ENCODE measurements at places on chromosomes 4 and X.

DNA sequence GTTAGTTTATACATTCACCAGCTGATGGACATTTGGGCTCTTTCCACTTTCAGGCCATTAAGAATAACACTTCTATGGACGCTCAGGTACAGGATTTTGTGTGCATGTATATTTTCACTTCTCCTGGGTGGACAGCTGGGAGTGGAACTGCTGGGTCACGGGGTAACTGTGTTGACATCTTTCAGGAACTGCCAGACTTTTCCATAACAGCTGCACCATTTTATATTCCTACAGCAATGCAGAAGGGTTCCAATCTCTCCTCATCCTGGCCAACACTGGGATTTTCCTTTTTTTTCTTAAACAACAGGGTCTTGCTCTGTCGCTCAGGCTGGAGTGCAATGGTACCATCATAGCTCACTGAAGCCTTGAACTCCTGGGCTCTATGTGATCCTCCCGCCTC is 11.9 kb downstream of the HAUS7 start:
- no peak for DNase-seq

DNA sequence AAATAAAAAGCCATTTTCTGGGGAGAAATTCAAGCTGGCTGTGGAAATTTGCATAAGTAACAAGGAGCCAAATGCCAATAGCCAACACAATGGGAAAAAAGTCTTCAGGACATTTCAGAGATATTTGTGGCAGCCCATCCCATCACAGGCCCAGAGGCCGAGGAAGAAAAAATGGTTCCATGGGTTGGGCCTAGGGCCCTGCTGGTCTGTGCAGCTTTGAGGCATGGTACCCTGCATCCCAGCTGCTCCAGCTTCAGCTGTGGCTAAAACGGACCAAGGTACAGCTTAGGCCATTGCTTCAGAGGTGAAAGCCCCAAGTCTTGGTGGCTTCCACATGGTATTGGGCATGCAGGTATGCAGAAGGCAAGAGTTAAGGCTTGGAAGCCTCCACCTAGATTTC is 14.2 kb upstream of the IL9R start:
- DNase-seq, result no peak

DNA sequence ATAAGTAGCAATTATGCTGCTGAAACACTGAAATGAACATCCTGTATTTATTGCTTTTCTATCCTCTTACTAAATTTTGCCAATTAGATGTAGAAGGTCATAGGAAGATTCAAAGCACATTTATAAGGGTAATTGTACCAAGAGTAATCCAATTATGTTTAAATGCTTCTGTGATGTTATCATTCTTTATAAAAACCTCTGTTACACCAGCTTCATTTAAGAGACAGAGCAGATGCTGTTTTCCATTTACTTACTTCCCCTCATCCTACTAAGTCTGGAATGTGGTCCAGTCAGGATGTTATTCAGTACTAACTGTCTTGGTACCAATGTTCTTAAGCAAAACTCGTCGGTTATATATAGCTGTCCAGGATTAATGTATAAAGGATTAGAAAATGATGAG is 539.6 kb downstream of the PDHA2 start:
- DNase-seq, result no peak

GRCh38 chrX:97897998-97898397 is 1014.3 kb downstream of the RPA4 start:
- no peak for DNase-seq

- no peak for DNase-seq
Observed at GRCh38 chr4:83276299-83277040, 8.1 kb downstream of the COQ2 start.

DNA sequence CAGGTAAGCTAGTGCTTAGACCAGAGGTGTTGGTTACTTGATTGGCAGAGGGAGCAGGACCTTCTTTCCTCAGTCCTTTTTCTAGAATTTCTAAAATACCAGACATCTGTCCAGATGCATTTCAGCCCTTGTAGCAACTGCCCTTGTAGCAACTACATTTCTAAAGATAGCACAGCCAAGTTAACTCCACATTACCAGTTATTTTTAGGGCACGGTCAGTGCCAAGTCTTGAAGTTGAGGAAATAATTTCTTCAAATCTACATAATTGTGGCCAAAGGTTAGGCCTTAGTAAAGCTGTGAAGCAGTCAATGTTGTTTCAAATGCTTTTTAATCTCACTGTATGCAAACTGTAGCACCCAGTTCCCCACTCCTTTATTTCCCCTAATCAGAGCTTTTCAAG is 62.9 kb downstream of the MID1IP1 start:
- no peak for DNase-seq

DNA sequence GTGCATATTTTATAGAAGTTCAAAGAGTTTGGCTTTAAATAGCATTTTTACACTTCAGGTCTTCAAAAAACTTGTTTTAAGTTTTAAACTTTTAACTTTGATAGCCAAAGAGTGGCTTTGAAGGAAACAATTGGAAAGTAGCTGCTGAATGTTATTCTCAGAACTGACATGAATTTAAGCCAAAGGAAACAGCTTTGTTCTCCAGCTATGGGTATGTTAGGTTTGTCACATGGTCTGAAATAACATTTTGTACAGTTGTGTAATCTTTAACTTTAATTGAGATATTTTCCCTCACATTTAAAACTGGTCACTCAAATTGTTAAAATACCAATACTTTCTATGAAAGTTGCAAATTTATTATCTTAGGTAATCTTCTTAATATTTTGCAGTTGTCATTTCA is 564.7 kb downstream of the IL15 start:
- DNase-seq, result no peak

- DNase-seq, result no peak
Observed at GRCh38 chr4:74181219-74181618, 23.3 kb downstream of the MTHFD2L start.

DNA sequence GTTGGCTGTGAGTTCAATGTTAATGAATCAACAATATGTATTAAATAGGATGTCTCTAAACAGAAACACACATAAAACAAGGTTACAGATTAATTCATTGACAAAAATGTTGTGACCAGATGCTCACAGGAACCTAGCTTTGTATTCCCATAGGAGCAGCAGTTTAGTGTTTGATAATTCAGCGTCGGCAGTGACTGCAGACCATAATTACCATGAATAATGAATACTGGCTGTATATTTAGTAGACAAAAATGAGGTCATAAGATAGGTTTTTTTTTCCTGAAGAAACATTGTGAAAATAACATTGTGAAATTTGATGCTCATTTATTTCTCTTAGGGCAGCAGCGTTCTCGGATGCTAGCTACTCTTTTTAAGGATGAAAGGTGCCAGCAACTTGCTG is 27.8 kb downstream of the COPS4 start:
- no peak for DNase-seq

DNA sequence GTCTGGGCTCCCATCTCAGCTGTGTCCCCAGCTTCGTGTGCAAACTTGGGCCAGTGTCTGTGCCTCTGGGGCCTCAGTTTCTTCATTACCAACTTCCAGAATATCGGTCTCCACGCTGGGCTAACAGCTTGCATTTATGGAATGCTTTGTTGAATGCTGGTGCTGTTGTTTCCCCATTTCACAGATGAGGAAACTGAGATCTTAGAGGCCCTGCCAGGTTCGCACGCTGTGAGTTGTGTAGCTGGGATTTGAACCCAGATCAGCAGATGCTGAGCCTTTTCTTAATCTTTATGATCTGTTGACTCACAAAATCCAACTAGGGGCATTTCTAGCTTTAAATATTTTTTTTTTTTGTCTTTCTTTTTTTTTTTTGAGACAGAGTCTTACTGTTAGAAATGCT is 101.5 kb upstream of the STX18 start:
- DNase-seq, result no peak

- peak; percentile 38 for DNase-seq
Observed at GRCh38 chr4:1720163-1720983, 750 bp downstream of the TMEM129 start.

- DNase-seq, result no peak
Observed at GRCh38 chr4:174494726-174495125, 27.6 kb downstream of the HPGD start.

- no peak for DNase-seq
Observed at GRCh38 chrX:101357166-101357795, 8.7 kb upstream of the TIMM8A start.

- no peak for DNase-seq
Observed at GRCh38 chr4:143336781-143337599, at the start of gene GAB1. TSS of gene GAB1 (plus strand) at chr4:143336876. CDS start at chr4:143337189, 313 bp downstream.

DNA sequence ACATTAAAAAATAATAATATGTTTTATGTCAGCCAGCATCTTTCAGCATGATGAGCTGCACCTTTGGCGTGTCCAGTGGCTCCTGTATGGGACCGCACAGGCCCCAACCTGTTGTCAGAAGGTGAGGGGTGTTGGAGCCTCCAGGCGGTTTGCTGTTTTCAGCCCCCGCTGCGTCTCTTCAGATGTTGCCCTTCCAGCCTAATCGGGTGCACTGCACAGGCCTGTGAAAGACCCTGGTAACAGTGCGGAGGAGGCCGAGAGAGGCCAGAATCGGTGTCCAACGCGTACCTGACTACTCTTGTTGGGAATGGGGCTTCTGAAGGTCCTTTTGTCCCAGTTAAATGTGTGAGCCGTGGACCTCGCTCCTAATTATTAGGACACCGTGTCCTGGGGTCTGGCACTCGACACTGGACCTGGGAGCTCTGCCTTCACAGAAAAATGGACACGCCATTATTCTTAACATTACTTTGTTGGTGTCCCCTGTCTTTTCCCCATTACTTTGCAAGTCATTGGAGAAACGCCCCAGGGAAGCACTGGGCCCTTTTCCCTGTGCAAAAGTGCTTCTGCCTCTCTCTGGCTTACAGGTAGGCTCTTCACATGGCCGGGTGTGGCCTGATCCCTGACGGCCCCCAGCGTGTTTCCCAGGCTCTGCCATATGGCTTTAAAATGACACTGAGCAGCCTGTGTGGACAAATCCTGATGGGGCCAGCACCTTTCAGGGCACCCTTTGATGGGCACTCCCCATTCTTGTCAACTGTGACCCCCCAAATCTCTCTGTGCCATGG is 51.2 kb downstream of the TBC1D14 start:
- DNase-seq, result no peak

DNA sequence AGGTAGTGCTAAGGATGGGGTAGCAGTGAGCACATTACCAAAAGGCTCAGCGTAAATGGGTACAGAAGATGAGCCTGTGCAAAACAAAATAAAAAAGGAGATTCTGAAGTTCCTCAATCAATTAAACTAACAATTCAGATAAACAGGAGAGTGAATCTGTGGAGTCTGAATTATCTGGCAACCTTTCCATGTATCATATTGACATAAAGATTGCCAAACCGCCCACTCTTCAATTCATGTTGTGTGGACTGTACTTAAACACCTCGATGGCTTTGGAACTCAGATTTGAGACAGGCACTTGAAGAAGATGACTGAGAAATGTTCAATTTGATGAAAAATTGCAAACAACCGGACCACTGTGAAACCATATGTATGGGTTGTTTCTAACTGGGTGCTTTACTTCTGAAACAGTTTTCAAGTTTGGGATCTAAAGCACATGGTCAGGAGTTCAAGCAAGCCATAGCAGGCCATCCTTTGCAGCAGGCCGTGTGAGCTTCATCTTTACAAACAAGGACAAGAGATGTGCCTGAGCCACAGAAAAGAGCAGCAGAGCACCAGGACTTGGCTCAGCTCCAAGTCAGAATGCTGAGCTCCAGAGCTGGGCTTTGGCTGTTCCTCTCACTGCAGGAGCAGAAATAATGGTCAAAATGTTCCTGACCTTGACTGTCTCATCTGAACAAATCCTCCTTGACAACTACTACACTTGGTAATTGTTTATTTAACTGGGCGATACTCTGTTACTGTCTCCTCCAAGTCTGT is 108.1 kb downstream of the MGST2 start:
- no peak for DNase-seq

- DNase-seq, result peak; percentile 61
Observed at GRCh38 chr4:106809076-106809475, 227.0 kb downstream of the DKK2 start.

GRCh38 chr4:94519925-94520789 is 68.4 kb downstream of the PDLIM5 start:
- peak; percentile 17 for DNase-seq

- DNase-seq, result no peak
Observed at GRCh38 chrX:39982948-39983347, 114.8 kb downstream of the BCOR start.

DNA sequence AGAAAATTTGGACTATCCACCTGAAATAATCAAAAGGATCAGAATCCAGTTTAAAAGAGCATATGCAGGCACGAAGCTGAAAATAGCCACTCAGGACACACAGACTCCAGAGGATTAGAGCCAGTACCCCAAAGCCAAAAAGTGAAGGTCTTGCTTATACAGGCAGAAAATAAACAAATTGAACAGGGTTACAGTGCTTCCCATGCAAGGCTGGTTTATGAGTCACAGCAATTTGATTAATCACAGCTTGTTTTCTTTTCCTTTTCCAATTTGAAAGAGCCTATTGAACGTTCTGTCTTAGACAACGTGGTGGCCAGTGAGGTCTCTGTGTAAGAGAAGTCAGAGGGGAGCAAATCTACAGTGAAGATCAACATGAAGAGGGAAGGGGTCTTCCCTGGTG is 10.2 kb downstream of the HGFAC start:
- no peak for DNase-seq

DNA sequence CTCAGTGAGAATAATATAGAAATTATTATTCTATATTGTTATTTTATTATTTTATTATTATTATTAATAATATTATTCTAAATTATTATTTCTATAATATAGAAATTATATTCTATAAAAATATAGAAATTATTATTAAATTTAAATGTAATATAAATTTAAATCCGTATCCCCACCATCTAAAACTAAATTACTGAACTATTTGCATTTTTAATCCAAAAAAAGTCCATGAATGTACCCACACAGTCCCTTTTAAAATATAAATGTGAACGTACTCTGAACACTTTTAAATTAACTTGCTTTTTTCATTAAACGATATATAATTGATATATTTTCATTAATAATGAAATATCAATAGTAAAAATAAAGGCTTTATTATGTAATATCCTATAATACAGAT is 248.3 kb upstream of the PCDH7 start:
- no peak for DNase-seq

DNA sequence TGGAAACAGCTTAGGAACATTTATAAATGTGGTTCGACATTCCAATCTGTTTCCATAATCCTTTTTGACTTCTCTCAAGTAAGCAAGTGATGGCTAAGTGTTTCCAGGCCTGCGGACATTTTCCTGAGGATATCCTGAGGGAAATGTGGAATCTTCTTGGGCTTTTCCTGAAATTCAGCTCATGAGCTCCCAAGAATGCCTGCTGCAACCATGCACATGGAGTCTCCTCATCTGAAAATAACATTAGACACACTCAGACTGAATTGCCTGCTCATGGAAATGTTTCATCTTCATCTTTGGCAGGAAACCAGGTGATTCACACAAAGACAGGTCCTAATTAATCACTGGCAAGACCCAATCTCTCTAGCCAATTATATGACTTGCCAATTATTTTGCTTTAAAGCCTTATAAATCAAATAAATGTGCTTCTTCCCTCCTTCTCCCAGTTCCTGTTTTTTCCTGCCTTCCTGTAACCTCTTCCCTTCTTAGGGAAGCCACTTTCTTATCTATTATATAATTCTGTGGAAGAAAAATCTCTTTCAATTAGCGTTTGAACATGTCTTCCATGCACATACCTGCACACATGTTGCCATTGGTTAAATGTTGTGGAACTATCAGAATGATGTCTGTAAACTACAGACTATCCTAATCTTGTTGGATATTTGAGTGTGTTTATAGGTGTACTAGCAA is 104.6 kb upstream of the MXRA5 start:
- DNase-seq, result no peak

Measured in inflammatory macrophage treated with lipopolysaccharide for 4 hours (primary cell).